ENCODE measurements at places on chromosomes 7 and 10.

DNA sequence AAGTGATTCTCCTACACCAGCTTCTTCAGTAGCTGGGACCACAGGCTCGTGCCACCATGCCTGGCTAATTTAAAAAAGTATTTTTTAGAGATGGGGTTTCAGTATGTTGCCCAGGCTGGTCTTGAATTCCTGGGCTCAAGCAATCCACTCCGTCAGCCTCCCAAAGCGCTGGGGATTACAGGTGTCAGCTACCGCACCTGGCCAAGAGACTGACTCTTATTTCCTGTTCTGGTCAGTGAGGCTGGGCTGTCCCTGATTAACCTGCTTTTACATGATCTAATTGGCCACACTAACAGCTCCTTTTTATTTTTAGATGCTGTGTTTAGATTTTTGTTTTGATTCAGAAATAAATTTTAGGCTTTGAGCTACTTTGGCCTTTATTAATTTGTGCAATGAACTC lies 203.9 kb downstream of the NXPH1 start:
- no peak for DNase-seq

GRCh38 chr10:132685101-132685891 lies 100.7 kb downstream of the NKX6-2 start:
- DNase-seq = peak; percentile 32

GRCh38 chr7:107090457-107090856 lies 46.0 kb downstream of the PRKAR2B start:
- no peak for DNase-seq

- no peak for DNase-seq
These were observed 65.8 kb upstream of the SEMA3C start for GRCh38 chr7:80984619-80985018.

GRCh38 chr10:84118395-84119006 lies 20.8 kb upstream of the GHITM start:
- DNase-seq = no peak

- DNase-seq = no peak
These were observed 99.6 kb downstream of the DNAH11 start for GRCh38 chr7:21642422-21642821.

DNA sequence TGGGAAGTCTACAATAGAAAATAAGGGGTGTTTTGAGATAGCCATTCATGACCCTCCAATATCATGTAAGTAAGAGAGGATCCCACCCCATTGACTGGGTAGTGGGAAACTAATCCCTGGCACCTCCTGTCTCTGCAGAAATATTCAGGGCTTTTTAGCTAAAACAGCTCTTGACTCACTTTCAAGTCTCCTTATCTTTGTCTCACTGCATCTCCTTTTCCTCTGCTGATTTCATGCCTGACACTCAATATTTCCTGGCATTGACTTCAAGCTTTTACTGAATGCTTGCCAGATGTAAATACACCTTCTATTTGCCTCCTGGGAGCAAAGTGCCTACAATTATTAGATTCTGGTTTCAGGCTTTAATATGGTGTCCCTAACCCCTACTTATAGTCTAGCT lies 57.1 kb downstream of the CHRM2 start:
- DNase-seq = no peak

DNA sequence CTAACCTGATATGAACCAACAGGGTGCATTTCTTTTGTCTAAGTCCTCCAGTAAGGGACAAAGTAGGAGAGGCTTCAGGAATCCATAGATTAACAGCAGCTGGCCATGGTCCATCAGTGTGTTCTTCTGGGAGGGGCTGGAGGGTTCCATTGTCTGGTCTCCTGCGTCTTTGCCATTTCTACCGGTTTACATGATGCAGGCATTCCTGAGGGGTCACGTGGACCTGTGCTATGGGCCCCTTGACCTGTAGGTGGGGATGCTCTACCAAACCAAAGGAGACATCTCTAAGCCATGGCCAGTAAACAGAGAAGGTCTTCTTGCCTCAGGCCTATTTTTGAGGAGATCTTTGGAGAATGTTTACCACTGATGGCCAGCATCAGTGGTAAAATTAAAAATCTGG lies 28.7 kb upstream of the HABP2 start:
- DNase-seq = no peak

GRCh38 chr10:49333192-49333591 lies 34.2 kb downstream of the C10orf71 start:
- DNase-seq = no peak

GRCh38 chr7:87342231-87342630 lies 3.2 kb upstream of the CROT start:
- no peak for DNase-seq

DNA sequence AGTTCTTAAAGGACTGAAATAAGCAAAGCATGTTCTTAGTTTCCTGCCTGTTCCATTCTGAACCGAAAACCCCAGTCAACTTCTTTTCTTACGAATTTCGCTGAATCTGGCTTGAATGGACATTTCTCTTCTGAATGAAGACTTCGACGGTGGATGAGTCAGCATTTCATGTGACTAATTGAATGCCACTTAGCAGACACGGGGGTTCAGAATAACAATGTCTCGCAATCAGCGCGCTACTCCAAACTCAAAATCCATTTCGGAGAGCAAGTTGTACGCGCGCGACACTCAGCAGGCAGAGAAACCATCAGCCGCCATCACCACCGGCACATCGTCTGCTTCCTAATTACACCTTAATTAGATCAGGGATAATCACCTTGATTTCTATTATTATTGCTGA lies 239.0 kb upstream of the KLF6 start:
- no peak for DNase-seq

GRCh38 chr7:36088553-36088952 lies 64.5 kb upstream of the EEPD1 start:
- DNase-seq = no peak

- DNase-seq = no peak
These were observed 410.3 kb upstream of the SHH start for GRCh38 chr7:156222611-156223010.

- no peak for DNase-seq
These were observed 24.6 kb downstream of the NAMPT start for GRCh38 chr7:106260136-106260561.

GRCh38 chr10:120729547-120729946 lies 121.6 kb upstream of the WDR11 start:
- no peak for DNase-seq

DNA sequence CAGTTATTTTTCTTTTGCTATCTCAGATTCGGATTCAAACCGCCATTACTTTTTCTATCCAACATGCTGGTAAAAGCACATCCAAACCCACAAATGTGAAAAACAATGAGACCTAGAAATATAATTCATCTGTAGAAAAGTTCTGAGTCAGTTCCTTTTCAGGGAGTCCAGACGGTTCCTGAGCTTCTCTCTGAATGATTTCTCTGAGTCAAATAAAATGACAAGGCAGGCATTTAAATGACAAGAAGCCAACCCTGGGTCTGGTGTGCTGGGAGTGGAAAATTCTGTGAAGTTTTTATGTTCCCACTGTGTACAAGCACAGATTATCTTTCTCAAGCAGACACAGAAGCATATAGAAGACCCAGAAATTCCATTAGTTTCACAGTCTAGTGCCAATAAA lies 96.3 kb upstream of the ANKRD1 start:
- no peak for DNase-seq

DNA sequence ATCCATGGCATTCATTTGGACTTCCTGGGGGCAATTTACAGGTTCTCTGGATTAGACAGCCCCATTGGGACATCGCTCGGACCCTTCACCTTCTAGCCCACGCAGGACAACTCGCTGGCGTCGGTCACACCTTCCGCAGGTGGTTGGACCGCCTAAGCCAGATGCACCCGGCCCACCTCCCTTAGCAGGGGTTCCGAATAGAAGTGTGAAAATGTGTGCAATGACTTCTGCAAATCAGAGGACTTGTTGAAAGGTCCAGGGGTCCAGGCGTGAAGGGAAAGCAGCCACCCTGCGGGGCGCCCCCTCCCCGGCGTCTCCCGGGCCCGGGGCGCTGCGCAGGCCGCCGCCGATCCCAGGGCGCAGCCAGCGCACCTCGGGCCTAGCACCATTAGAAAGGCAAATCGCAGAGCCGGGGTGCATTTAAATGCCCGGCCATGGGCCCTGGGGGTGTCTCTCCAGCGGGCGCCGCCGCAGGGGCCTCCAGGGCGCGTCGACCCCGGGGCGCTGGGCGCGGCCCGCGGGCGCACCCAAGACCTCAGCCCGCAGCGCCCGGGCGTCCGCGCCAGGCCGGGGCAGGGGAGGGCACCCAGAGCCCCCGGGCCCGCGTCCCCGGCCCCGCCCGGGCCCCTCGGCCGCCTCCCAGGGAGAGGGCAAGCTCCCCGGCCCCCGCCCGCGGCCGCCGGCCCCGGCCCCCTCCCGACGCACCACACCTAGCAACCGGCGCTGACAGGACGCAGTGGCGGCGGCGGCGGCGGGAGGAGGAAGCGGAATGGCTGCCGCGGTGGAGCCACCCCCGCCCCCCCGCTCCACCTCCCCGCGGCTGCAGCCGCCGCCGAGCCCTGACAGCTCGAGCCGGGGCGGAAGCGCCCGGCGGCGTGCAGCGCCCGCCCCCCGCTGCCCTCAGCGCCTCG lies 1.2 kb downstream of the JAZF1 start:
- peak; percentile 72 for DNase-seq

DNA sequence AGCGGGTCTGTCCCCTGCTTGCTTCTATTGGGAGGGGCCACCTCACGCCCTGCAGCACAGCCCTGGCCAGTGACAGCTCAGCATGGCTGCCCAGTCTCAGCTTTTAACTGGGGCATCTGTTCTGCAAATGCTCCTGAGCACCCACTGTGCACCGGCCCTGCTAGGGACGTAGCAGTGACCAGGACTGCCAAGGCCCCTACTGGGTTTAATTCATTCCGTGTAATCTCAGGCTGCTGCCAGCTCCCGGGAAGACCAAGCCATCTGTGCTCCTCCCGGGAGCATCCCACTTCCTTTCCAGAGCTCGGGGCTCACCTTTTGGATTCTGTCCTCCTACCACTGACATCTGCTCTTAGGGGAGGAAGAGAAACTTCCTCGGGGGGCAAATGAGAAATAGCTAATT lies 85.2 kb downstream of the ADARB2 start:
- DNase-seq = no peak

- no peak for DNase-seq
These were observed 94.4 kb downstream of the ITIH5 start for GRCh38 chr10:7572391-7572790.

DNA sequence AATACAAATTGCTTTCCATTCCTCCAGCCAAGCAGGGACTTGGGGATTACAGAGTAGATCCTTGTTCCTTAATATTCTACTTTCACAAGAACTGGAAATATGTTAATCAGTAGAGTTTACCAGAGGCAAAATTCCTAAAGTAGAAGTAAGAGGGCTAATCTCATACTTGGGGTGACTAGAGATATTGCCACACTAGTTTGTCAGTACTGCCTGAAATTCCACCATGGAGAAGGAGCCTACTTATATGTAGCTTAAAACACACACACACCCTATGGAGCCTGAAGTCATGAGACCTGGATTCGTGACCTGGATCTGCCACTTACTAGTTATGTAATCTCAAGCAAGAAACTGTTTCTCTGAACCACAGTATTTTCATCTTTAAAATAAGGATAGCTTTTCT lies 33.9 kb downstream of the STRIP2 start:
- no peak for DNase-seq

- DNase-seq = no peak
These were observed 1156.6 kb upstream of the AUTS2 start for GRCh38 chr7:68441645-68442044.

- no peak for DNase-seq
These were observed 139.0 kb downstream of the CREB5 start for GRCh38 chr7:28551331-28551730.

DNA sequence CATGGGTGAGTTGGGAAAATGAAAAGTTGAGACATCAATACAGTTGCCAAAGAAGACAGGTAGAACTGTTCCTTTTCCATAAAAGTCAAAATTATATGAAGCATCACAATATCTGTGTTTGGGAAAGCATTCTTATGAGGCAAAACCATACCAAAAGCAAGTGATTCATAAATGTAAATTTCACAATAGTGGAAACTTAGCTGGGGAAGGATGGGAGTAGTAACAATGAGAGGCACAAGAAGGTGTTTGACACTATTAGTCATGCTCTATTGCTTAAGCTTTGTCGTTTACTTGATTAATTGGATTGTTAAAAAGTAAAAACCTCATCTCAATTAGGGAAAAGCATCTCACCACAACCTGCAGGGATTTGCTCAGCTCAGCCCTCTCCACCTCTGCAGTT lies 240.2 kb downstream of the C7orf25 start:
- no peak for DNase-seq

DNA sequence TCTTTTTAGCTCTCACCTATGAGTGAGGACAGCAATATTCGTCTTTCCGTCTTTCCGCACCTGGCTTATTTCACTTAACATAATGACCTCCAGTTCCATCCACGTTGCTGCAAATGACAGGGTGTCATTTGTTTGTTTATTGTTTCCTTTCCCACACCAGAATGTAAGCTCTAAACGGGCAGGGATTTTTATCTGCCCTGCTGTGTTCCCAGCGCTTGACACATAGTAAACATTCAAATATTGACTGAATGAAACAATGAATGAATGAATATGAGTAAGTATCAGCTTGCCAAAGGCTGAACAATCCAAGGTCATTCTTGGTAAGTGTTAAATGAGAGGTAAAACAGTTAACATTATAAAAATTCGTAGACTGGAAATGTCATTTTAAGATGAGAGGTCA lies 12.8 kb downstream of the SH3PXD2A start:
- DNase-seq = no peak

- no peak for DNase-seq
These were observed 1.9 kb downstream of the CYP26A1 start for GRCh38 chr10:93075369-93076221.

DNA sequence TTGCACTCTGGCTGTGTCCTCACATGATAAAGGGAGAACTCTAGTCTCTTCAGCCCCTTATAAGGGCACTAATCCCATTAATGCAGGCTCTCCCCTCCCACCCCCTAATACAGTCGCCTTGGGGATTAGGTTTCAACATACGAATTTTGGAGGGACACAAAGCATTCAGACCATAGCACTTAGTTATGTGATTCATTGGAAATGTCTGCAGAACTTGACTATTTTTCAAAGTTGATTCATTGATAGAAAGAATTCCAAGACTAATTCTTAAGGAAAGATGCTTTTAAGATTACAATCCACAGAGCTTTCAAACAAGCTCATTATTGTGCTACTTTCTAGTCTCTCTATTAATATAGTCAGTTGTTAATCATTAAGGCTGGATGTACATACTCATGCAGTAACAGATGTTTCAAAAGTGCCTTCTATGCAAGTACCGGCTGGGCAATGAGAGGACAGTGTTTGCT lies 85.3 kb upstream of the RPA3 start:
- DNase-seq = no peak

GRCh38 chr7:14195079-14195478 lies 205.6 kb upstream of the ETV1 start:
- DNase-seq = no peak

DNA sequence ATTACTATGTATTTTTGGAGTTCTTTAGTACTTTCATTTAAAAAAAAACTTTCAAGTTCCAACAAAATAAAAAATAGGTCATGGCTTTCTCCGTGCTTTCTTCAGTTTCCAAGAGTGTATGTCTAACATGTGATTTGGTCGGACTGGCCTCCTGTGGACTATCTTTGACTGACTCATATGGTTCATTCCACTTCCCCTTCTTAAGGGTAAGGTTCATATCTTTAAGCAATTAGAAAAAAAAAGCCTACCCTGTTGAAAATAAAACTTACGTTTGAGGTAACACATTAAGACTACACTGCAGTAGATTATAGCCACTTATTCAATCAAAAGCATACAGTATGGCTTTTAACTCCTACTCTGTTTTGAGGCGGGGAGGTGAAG lies 112.8 kb upstream of the AHR start:
- no peak for DNase-seq

Data from activated naive CD8-positive, alpha-beta T cell treated with anti-CD3 and anti-CD28 coated beads, Interleukin-2, amount 50 U/mL, for 24 hours (primary cell).